ENCODE measurements at places on chromosomes 1 and 21.

- DNase-seq: no peak
Observed at GRCh38 chr1:204728456-204728855, 42.9 kb upstream of the LRRN2 start.

- no peak for DNase-seq
Observed at GRCh38 chr1:153880024-153880423, 42.7 kb downstream of the GATAD2B start.

- peak; percentile 40 for DNase-seq
Observed at GRCh38 chr1:190373705-190374336, 103.8 kb downstream of the BRINP3 start.

DNA sequence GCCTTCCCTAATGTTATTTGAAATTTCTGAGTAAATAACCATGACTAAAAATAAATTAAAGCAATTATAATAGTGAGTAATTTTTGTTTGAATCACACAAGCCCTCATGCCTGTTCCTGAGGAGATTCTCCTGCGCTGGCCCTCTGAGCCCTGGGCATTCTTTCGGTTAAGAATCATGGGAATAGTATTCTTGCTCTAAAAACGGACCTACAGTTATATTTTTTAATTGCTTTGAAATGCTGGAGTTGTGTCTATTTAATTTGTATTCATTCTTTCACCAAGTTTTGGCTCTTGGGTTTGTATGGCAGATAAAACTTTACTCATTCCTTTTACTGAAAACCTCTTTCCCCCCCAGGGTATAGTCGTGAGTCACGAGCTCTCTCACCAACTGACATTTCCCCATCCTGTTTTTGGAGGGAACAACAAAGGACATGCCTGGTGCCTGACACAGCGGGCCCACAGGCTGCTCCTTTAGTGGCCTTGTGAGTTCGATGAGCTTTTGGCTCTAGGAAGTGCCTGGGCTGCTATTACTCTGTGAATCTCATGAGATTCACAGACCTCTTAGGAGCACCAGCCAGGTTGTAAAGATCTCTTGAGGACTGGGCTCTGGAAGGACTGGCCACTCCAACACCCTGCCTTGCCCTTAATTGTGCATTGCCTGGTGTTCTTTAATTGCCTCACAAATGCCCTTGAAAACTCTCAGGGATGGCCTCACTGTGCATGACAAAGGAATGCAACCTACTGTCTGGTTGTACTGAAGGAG is 58.6 kb downstream of the DDR2 start:
- peak; percentile 94 for DNase-seq

DNA sequence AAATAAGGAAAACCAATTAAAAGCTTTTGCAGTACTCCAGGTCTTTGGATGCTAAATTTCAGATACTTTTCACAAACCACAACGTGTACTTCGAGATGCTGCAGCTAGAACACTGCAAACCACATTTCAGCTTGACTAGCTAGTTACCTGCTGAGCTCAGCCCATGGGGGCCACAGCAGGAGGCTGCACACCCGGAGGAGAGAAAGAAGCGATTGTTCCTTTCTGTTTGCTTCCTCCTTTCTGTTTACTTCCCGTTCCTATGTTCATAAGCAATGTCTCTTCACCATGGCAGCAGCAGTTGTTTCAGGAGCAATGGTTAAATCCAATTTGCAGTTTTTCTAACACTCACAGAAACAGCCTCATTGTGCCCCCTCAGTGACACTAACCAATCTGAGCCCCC is 225.6 kb upstream of the FGGY start:
- DNase-seq: no peak

DNA sequence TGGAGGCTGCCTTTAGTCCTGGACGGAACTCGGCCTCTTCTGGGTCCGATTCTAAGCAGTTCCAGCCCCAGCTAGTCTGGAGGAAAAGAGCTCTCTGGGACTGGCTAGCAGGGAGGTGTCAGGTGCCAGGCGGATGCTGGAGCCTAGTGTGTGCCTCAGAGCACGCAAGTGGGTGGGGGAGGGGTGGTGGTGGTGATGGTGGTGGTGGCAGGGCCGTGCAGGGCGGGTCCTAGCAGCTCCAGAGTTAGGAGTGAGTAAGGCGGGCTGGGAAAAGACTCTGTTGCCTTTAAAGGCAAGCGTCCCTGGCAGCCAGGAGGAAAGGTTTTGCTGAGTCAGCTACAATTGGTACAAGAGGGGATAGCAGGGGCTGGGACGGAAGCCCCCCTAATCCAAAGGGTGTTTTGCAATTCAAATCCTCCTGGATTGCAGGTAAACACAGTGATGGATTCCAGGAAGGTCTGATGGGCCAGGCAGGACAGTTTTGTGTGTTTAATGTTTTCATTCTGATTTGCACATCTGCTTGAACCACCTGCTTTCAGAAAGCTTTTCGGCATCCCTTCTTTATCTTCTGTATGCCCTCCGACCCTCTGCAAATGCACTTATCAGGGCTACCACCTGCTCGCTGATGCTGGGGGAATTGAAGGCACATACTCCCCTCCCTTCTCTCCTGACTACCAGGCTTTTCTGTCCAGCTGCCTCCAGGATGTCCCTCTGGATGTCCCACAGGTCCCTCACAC is 4.1 kb upstream of the SLC2A1 start:
- DNase-seq: peak; percentile 57

GRCh38 chr1:52727114-52727586 is 897 bp downstream of the ZYG11B start:
- DNase-seq: peak; percentile 27

- peak; percentile 40 for DNase-seq
Observed at GRCh38 chr1:194069168-194069830, 882.9 kb upstream of the B3GALT2 start.

DNA sequence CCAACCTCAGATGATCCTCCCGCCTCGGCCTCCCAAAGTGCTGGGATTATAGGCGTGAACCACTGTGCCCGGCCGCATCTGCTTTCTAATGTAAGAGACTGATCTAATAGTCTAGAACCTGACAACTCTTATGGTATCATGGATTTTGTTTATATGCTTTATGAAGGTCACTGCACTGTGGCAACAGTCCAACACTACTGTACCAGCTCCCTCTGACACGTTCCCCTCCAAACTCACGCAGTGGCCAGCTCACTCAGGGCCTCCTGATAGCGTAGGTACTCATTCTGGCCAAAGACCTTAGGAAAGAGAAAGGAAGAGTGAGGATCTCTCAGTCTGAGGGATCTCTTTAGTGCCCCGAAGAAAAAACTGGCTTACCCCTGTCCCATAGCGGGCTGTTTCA is 6.0 kb upstream of the CFAP141 start:
- DNase-seq: no peak

DNA sequence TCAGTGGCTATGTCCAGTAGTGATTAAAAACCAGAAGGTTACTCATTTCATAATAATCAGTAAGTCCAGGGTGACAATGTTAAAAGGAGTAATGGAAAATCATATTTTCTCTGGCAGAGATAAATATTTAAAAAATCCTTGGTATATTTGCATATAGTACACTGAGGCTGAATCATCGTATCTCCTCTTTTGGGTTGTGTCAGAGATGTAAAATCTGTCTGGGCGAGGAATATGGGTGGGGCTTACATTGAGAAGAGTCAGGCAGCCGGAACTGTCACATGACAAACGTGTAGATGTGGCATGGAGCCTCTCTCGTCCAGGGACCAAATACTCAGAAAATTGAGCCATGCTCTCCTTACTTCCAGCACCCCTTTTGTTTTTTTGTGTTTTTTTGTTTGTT is 120.9 kb downstream of the FMN2 start:
- DNase-seq: no peak

GRCh38 chr1:224690576-224690975 is 74.5 kb downstream of the CNIH3 start:
- DNase-seq: no peak

GRCh38 chr1:117615474-117615873 is 9.6 kb downstream of the TENT5C start:
- DNase-seq: no peak

DNA sequence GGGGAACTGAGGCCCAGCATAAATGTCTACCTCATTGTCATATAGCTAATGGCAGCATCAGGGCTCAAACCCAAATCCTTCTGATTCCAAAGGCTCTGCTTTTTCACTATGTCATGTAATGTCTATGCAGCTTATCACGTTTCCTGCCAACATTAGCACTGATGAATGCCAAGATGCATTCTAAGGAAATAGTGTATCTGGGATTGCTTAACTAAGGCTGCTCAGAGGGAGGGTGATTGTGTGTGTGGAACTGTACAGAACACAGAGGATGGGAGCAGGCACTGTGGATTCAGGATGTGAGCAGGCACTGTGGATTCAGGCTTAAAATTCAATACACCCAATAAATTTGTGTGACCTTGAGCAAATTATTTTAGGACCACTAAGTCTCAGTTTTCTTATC is 456.4 kb upstream of the DEPDC1 start:
- DNase-seq: peak; percentile 44

DNA sequence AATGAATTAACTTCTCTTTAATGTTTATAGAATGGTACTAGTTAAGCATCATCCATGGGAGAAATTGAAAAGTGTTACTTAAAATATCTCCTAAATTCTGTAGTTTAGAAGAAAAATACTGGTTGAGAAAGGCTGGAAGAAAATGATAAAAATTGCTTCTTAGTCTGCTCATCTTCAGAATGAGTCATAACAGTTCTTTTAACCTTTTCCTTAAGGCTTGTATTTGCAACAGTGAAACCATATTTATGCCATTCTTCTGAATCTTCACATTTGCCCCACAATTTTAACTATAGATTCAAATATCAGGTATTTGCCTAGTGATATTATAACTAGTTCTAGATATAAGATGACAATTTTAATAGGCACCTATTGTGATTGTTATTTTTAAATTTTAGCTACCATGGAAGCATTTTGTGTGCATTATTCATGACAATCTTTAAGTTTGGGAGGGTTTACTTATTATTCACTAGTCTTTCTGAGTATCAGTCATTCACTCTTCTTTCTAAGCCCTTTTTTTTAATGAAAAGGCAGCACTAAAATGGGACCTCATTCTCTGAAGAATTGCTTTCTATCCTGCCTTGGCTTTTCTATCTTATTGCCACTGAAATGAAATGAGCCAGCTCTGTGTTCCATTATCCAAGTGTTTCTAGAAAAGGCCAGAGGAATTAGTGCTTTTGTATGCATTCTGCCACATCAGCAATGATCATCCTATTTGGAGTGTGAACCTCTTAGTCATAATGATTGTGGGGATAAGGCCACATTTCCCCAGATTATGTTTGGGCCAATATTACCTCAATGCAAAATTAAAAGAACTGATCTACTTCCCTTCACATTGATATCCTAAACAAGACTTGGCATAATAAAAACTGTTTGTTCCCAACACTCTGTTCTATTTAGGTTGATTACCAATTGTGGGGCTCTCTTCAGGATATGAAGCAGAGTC is 58.4 kb downstream of the SAMSN1 start:
- DNase-seq: no peak

- DNase-seq: peak; percentile 2
Observed at GRCh38 chr1:76433526-76433925, 359.0 kb downstream of the ST6GALNAC3 start.

- peak; percentile 52 for DNase-seq
Observed at GRCh38 chr1:234871710-234872271, 256.8 kb downstream of the TOMM20 start.
